ENCODE measurements at places on chromosomes 12 and 14. TPM values are rescaled to one million over a fixed set of nuclear protein-coding genes. Genes with fewer than 3 reads are reported as not detected.

The DIO3 gene
- 0.64 TPM for total RNA-seq

The CFAP54 gene
- 0.32 TPM for total RNA-seq

The TEAD4 gene
- 96.8 TPM for total RNA-seq

The FITM1 gene
- total RNA-seq, result 0.25 TPM

The NDRG2 gene
- 30.1 TPM for total RNA-seq

The AQP2 gene
- total RNA-seq, result not detected

The TEX52 gene
- not detected for total RNA-seq

The TESPA1 gene
- 0.25 TPM for total RNA-seq

The TAS2R31 gene
- 2.0 TPM for total RNA-seq

The CIDEB gene
- 6.1 TPM for total RNA-seq

- no peaks in the 10 kb centered on the region for H3K27me3 ChIP-seq
- no peak overlapping the region for H3K4me3 ChIP-seq
- no peak for DNase-seq
- H3K27ac ChIP-seq, result no peak overlapping the region
- H3K36me3 ChIP-seq, result peaks cover 6% of the 10 kb centered on the region
- peaks cover 7% of the 10 kb centered on the region for H3K4me1 ChIP-seq
These were observed 147.8 kb upstream of the MAX start for GRCh38 chr14:65250162-65250495.

DNA sequence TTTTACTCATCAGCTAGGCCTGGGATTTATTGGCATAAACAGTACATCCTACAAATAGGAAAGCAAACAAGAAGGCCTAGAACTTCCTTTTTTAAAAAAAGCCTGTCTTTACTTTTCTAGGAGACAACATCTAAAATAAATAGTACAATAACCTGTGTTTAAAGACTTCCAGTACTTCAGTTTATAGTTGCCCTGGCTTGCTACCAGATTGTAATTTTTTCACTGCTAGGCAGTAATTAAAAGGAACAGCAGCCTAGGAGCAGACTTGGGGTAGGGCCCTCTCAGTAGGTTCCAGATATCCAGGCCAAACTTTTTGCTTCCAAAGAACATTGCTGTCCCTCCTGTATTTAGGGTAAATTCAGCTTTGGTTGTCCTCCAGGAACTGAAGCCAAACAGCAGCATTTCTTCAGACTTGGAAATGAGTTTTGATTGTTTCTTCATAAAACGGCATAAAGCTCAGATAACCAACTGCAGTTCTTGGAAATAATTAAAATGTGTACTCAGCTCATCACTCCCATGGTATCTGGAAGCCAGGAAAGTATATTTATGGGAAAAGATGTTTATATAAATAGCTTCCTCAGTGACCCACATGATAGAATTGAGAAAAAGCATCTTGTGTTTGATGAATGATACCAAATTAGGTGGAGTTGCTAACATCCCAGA lies 61.7 kb downstream of the PPP1R36 start:
- H3K27ac ChIP-seq, result no peak overlapping the region
- no peak for DNase-seq

DNA sequence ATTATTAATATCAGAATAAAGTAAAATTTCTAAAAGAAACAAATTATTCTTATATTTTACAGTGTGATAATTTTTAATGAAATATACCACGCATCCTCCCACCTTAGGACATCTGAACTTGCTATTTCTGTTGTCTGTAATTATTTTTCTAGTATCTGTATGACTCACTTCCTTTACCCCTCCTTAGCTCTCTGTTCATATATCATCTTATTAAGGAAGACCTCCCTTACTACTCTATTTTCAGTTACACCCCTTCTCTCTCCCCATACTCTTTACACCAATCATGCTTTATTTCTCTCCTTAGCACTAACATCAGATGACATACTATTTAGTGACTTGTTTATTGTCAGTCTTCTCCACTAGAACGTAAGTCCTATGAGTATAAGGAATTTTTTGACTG lies 34.2 kb upstream of the C12orf50 start:
- H3K27me3 ChIP-seq, result no peaks in the 10 kb centered on the region
- DNase-seq, result no peak
- H3K27ac ChIP-seq, result no peak overlapping the region
- H3K4me1 ChIP-seq, result no peaks in the 10 kb centered on the region
- peaks cover 8% of the 10 kb centered on the region for H3K36me3 ChIP-seq

DNA sequence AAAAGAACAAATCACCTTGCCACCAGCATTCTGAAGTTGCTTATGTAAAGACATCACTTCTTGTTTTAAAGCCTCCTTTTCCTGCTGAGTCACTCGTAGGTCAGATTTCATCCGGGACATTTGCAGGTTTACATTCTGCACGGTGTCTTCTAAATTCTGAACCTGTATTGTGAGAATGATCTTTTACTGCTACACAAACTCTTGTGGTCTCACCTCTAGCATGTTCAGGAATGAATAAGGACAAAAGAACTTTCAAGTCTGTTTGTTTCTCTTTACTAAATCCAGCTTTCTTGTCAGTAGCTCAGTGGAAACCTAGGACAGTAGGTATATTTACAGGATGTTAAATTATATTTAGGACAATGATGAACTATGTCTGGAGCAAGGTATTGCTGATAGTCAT lies 73.5 kb upstream of the SAV1 start:
- H3K27ac ChIP-seq, result peak overlapping the region; percentile 53
- no peaks in the 10 kb centered on the region for H3K27me3 ChIP-seq
- DNase-seq, result no peak
- H3K36me3 ChIP-seq, result peaks cover 29% of the 10 kb centered on the region
- peaks cover 3% of the 10 kb centered on the region for H3K4me1 ChIP-seq

GRCh38 chr14:100813291-100813690 lies 12.6 kb upstream of the MEG3 start:
- H3K4me3 ChIP-seq, result no peak overlapping the region
- peaks cover 10% of the 10 kb centered on the region for H3K27me3 ChIP-seq
- peaks cover 34% of the 10 kb centered on the region for H3K36me3 ChIP-seq
- H3K27ac ChIP-seq, result no peak overlapping the region
- H3K4me1 ChIP-seq, result peaks cover 57% of the 10 kb centered on the region

DNA sequence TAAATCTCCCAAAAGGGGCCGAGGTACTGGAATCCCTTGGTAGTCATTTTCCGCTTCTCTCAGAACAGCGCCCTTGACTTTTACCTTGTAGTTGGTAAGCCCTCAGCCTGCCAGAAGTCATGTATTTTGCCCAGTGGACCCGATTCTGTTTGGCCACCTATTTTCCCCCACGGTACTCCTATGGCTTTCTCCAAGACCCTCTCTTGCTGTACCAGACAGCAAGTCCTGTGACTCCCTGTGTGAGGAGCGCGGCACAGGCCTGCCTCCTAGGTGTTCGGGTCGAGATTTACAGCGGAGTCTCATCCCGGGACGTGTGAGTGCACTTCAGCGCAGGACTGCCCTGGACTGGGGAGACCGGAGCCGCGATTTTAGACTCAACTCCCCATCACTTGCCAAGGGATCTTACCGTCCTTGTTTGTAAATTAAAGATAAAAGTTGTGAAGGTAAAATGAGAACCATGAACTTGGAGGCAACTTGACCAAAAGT lies 1.1 kb upstream of the MBD6 start:
- DNase-seq, result peak; percentile 46
- peak overlapping the region; percentile 96 for H3K4me3 ChIP-seq
- H3K27me3 ChIP-seq, result peaks cover 3% of the 10 kb centered on the region

DNA sequence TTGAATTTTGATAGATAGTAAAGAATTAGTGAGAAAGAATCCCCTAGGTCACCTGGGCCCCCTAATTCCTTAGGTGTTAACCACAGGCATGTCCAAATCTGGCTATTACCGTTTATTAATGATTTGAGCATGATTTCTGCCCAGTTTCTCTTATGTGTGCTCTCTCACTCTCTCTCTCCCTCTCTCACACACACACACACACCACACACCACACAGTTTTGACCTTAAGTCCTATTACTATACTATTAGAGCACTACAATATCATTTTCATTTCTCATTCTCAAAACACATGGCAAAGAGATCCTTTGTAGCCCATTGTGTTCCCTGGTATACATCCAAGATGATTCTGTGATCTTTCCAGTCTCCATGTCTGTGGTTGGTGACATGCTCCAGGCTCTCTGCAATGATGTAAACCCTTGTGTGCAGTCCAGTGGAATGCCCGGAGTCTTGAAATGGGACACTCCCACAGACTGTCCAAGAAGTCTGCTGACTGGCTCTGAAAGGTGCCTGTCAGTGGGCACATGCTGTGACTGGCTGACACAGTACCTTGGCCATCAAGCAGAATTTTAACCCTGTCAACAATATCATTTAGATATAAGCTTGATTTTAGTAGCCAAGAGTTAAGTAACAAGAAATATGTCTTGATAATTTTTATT lies 96.2 kb downstream of the FIGNL2 start:
- H3K4me1 ChIP-seq, result peaks cover 6% of the 10 kb centered on the region
- H3K36me3 ChIP-seq, result peaks cover 11% of the 10 kb centered on the region
- H3K27me3 ChIP-seq, result no peaks in the 10 kb centered on the region
- H3K27ac ChIP-seq, result no peak overlapping the region
- DNase-seq, result no peak
- H3K4me3 ChIP-seq, result no peak overlapping the region

GRCh38 chr12:56935157-56935556 lies 949 bp upstream of the SDR9C7 start:
- H3K27me3 ChIP-seq, result peaks cover 10% of the 10 kb centered on the region
- no peak for DNase-seq
- no peak overlapping the region for H3K4me3 ChIP-seq
- no peak overlapping the region for H3K27ac ChIP-seq
- no peaks in the 10 kb centered on the region for H3K36me3 ChIP-seq

GRCh38 chr14:89107626-89108025 lies 283.2 kb downstream of the TTC8 start:
- no peak overlapping the region for H3K27ac ChIP-seq
- no peak overlapping the region for H3K4me3 ChIP-seq
- H3K36me3 ChIP-seq, result peaks cover 19% of the 10 kb centered on the region
- no peaks in the 10 kb centered on the region for H3K4me1 ChIP-seq
- DNase-seq, result no peak
- peaks cover 72% of the 10 kb centered on the region for H3K27me3 ChIP-seq

- DNase-seq, result no peak
- no peaks in the 10 kb centered on the region for H3K4me1 ChIP-seq
- H3K4me3 ChIP-seq, result no peak overlapping the region
- no peaks in the 10 kb centered on the region for H3K27me3 ChIP-seq
- H3K36me3 ChIP-seq, result no peaks in the 10 kb centered on the region
- H3K27ac ChIP-seq, result no peak overlapping the region
These were observed 45.4 kb downstream of the EMP1 start for GRCh38 chr12:13241833-13242488.

DNA sequence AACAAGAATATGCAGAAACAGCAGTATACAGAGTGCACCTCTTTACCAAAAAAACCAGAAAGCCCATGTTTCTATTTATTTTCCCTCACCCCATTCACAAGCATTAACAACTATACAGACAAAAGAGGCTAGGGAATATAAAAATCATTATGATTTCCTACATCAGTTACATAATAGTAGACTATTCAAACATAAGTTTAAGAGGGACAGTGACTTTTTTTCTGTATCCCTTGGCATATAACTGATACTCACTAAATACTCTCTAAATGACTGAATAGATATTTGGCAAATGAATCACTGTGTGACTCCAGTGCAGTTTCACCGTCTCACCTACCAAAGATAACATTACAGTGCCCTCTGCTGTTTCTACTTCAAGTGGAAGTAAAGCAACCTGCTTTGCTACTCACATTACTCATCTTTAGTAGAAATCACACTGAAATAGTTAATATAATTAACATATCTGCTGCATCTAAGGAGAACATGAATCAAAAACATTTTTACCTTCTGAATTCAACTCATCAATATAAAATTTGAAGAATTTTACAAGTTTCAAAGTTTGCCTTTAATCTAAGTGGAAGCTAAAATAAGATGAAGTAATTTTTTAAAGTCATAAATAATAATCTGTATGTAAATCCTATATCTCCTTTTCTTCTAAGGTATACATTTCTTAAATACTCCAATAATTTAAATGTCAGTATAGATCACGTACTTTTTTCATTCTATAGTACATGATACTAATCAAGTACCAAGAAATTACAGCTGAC lies 103.8 kb downstream of the OSBPL8 start:
- H3K36me3 ChIP-seq, result peaks cover under 1% of the 10 kb centered on the region
- H3K27me3 ChIP-seq, result no peaks in the 10 kb centered on the region
- no peak overlapping the region for H3K27ac ChIP-seq
- no peak for DNase-seq

DNA sequence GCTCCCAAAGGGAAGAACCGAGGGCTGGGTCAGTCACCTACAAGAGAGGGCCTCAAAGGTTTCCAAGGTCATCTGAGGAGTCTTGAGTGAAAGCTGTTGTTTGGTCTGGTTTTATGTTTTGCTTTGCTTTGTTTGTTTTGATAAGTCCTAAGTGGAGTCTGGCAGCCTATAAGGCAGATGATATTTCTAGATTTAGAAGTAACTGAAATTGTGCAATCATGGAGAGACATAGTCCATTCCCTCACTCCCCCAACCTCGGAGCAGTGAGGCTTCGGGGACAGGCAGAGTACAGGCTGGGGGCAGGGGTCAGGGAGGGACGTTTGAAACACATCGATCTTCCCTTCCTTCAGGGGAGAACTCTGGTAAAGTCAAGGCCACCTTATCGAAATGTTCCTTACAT lies 42.3 kb downstream of the TTC9 start:
- H3K4me3 ChIP-seq, result no peak overlapping the region
- DNase-seq, result no peak
- no peaks in the 10 kb centered on the region for H3K27me3 ChIP-seq
- H3K27ac ChIP-seq, result no peak overlapping the region

DNA sequence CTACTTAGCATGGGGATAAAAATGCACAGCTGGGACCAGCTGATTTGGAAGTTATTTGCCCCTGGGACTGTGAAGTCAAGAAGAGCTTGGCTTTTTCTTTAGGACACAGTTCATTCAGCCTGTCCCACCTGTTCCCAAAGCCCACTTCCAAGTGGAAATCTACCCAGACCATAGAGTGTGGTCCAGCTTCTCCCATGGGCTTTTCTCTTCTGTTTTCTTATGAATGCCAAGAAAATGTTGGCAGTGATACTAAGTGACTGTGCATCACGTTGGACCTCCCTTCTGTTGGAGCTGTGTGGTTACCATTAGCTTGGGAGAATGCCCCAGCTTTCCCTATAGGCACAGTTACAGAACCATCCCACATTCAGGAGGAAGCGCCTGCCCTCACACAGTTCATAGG lies 89.4 kb downstream of the NT5DC3 start:
- H3K4me3 ChIP-seq, result no peak overlapping the region
- H3K27me3 ChIP-seq, result no peaks in the 10 kb centered on the region
- H3K27ac ChIP-seq, result no peak overlapping the region

- DNase-seq, result no peak
- no peak overlapping the region for H3K4me3 ChIP-seq
- H3K36me3 ChIP-seq, result no peaks in the 10 kb centered on the region
- H3K27ac ChIP-seq, result no peak overlapping the region
- H3K4me1 ChIP-seq, result peaks cover 65% of the 10 kb centered on the region
These were observed 88.9 kb downstream of the SLC2A13 start for GRCh38 chr12:40016980-40017379.

DNA sequence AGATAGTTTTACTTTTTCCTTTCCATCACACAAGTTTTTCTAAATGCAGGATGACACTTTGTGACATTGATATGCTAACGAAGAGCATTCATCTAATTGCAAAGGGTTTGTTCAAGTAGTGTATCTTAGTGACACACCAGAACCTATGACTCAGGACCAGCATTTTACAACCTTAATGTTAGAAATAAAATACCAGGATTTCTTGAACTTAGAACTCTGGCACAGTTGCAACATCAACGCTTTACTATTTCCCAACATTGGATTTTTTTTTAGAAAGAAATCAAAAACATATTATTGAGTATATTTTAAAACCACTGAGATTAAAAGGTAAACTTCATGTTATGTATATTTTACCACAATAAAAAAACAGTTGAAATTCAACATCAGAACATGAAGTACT lies 17.9 kb upstream of the PLEKHG6 start:
- H3K4me1 ChIP-seq, result peaks cover 19% of the 10 kb centered on the region
- no peak for DNase-seq
- H3K4me3 ChIP-seq, result no peak overlapping the region
- H3K27ac ChIP-seq, result no peak overlapping the region
